ENCODE measurements at places on chromosomes 16 and 17. TPM values are rescaled to one million over a fixed set of nuclear protein-coding genes. Genes with fewer than 3 reads are reported as not detected.

The SLC7A6 gene
- total RNA-seq, result 20.9 TPM

DNA sequence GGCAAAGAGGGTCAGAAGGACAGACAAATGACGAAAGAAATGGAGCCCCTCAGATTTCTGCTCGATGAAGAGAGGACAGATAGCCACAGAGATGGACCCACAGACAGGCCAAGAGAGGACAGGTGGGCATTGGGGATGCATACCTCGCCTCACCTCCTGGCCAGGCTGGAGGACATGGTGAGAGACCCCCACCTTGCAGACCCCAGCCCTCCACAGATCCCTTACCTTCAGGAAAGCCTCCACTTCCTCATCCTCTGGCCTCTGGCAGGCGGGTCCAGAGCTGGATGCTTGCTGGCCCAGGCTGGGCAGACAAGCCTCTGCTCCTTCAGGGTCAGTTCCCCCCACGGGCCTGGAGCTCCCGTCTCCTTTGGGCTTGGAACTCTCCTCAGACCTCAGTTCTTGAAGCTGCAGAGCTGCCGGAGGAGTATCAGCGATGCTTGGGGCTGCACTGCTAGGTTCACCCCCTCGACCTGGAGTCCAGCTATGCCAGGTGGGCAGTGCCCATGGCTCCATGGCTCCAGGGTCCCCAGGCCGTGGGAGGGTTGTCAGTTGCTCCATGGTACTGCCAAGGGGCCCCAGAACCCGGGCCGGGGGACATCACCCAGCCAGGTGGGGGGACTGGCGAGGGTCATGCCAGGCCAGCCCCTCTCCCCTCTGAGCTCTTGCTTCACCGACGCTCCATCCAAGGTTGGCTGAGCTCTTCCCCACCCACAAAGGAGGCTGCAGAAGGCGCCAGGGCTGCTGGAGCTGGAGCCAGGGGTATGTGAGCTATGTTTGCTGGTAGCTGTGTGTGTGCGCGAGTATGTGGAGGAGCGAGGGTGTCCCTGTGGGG, 1.0 kb downstream of the TSPOAP1 start:
- H3K4me1 ChIP-seq, result no peaks in the 10 kb centered on the region
- no peaks in the 10 kb centered on the region for H3K36me3 ChIP-seq
- no peak overlapping the region for H3K27ac ChIP-seq
- H3K4me3 ChIP-seq, result no peak overlapping the region
- no peaks in the 10 kb centered on the region for H3K27me3 ChIP-seq
- DNase-seq, result no peak

- H3K27ac ChIP-seq, result no peak overlapping the region
- no peak overlapping the region for H3K4me3 ChIP-seq
- H3K27me3 ChIP-seq, result no peaks in the 10 kb centered on the region
- H3K4me1 ChIP-seq, result peaks cover 4% of the 10 kb centered on the region
- no peaks in the 10 kb centered on the region for H3K36me3 ChIP-seq
Measured at GRCh38 chr17:74455025-74455545, 11.3 kb upstream of the CD300A start.

GRCh38 chr17:35780950-35781349, 14.5 kb downstream of the MMP28 start:
- no peaks in the 10 kb centered on the region for H3K36me3 ChIP-seq
- no peak overlapping the region for H3K27ac ChIP-seq
- peaks cover 22% of the 10 kb centered on the region for H3K27me3 ChIP-seq
- no peak overlapping the region for H3K4me3 ChIP-seq
- peaks cover 25% of the 10 kb centered on the region for H3K4me1 ChIP-seq

The TELO2 gene
- total RNA-seq, result 24.7 TPM

- no peak overlapping the region for H3K27ac ChIP-seq
- H3K4me3 ChIP-seq, result no peak overlapping the region
- no peak for DNase-seq
Measured at GRCh38 chr17:6059406-6059805, 10.8 kb upstream of the WSCD1 start.

The ST6GALNAC1 gene
- total RNA-seq, result not detected

DNA sequence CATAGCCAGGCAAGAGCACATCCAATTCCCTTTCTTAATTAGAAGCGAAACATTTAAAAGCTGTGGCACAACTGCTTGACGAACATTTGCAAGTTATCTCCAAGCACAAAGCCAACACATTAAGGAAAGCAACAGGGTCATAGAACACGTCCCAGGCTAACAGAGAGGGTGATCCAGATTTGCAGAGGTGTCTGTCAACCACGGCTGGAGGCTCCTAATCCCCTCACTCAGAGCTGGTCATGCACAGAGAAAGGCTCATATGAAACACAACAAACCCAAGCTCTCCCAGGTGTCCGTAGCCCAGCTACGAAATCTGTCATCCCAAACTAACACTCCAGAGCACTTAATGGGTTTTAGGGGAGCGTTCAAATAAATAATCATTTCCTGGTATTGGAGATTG, 276.1 kb downstream of the SLC39A11 start:
- H3K4me1 ChIP-seq, result no peaks in the 10 kb centered on the region
- DNase-seq, result no peak
- H3K27me3 ChIP-seq, result no peaks in the 10 kb centered on the region
- H3K27ac ChIP-seq, result no peak overlapping the region

DNA sequence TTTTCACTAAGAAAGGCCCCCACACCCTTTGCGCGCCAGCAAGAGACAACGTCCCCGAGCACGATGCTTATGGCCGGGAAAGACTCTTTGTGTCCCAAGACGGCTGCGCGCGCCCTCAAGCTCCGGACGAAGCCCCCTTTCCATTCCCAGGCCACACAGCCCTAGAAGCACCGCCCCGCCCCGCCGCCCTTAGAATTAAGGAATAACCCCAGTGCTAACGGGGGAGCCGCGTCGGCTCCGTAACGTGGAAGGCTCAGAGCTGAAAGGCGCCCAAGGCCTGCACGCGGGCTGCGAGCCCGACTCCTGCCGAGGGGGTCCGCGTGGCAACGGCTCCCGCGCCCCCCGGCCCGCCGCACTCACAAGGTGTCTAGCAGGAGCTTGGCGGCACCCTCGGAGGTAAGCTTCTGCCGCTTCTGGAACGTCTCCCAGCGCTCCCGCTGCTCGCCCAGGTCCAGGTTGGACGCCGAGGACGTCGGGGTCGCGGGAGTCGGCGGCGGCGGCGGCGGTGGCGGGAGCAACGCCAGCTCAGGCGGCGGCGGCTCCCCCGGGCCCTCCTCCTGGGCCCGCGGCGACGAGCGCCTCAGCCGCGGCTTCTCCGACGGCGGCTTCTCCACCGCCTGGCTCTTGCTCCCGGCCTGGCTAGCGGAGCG, 477 bp downstream of the CENPV start:
- no peaks in the 10 kb centered on the region for H3K36me3 ChIP-seq
- peak; percentile 50 for DNase-seq
- H3K4me1 ChIP-seq, result peaks cover 6% of the 10 kb centered on the region
- H3K27ac ChIP-seq, result no peak overlapping the region
- H3K4me3 ChIP-seq, result peak overlapping the region; percentile 66

DNA sequence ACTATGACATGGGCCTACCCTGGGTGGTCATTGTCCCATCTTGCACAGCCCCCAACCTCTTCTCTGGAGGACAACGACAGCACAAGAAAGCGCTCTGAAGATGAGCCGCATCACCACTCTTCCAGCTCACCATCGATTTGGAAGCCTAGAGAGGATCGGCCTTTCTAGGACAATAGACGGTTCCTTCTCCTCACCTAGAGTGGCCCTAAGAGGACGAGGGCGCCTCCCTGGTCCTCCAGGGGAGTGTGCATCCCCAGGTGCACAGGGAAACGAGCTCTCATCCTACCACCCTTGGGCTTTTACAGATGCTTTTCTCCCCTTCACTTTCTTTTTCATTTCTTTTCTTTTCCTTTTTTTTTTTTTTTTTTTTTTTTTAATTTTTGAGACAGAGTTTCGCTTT, 20.3 kb upstream of the SLC52A1 start:
- no peaks in the 10 kb centered on the region for H3K27me3 ChIP-seq
- no peaks in the 10 kb centered on the region for H3K36me3 ChIP-seq
- H3K27ac ChIP-seq, result no peak overlapping the region
- 0 out of 2 replicates have a peak, but pooled peaks cover 3% of the 10 kb centered on the region for H3K4me1 ChIP-seq
- no peak overlapping the region for H3K4me3 ChIP-seq
- DNase-seq, result no peak

- H3K36me3 ChIP-seq, result peaks cover 2% of the 10 kb centered on the region
- H3K4me1 ChIP-seq, result peaks cover 18% of the 10 kb centered on the region
- DNase-seq, result peak; percentile 57
- peak overlapping the region; percentile 93 for H3K4me3 ChIP-seq
- peak overlapping the region; percentile 94 for H3K27ac ChIP-seq
- H3K27me3 ChIP-seq, result no peaks in the 10 kb centered on the region
Measured at GRCh38 chr16:31074814-31075183, 577 bp downstream of the ZNF646 start.

The IL34 gene
- not detected for total RNA-seq

DNA sequence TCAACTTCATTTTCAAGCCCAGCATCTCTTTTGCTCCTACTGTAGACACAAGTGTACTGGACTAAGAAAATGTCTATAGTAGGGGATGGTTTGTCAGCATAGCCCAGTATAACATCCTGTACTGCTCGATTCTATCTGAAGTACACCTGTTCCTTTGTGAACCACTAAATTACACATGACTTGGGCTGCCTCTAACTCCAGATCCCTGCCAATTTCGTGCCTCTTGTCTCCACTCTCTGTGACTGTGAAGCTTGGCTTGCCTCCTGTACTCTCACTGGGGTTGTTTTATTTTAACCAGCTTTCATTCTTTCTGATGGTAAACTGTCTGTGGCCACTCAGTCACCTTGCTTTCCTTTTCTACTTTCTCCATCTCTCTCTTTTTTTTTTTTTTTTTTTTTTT, 24.5 kb downstream of the GFOD2 start:
- H3K27me3 ChIP-seq, result no peaks in the 10 kb centered on the region
- H3K4me3 ChIP-seq, result no peak overlapping the region
- H3K27ac ChIP-seq, result no peak overlapping the region
- no peak for DNase-seq

DNA sequence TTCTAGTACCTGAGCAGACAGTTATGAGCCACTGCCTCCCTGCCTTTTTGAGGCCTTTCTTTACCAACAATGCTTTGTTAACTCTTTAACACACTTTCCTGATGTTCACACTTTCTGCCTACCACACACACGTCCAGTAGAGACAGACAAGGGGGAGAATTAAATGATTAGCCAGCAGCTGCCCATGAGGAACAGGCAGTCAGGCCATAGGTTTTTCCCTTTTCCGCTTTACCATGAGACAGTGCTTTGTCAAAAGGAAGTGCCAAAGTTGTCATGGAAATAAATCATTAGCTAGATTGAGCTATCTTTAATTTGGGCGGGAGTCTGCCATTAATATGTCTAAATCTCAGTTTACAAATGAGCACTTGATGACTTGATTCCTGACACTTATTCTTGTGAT, 102.1 kb downstream of the PITPNC1 start:
- no peaks in the 10 kb centered on the region for H3K36me3 ChIP-seq
- H3K4me3 ChIP-seq, result no peak overlapping the region
- H3K4me1 ChIP-seq, result peaks cover 39% of the 10 kb centered on the region
- H3K27me3 ChIP-seq, result no peaks in the 10 kb centered on the region

Data from GM23248 (cell line).